ENCODE measurements at places on chromosomes 6 and 20.
A peak's percentile ranks its signal among the peaks of the same experiment; 100 is the strongest.

DNA sequence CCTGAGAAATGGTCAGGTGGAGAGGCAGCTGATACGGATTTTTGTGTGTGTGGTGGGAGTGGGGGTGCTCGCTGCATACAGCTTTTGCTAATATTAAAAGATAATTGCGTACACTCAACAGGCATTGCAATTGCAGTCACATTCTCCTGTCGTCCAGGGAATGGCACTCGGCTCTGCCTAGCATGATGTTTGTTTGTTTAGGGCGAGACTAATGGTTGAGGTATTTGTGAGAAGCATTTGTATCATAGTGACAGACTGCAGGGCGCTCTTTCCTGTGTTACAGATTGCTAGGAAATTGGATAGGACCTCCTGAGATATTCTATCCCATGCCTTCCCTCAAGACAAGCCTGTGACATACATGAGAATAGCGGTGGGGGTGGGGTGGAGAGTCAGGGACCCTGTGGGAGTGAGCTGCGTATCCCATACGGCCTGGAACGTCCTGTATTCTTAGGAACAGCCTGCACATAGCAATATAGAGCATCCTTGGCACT lies 207.4 kb downstream of the SOX4 start:
- peak; percentile 82 for DNase-seq

- DNase-seq: no peak
Observed at GRCh38 chr20:63080811-63081210, 74.0 kb upstream of the BHLHE23 start.

DNA sequence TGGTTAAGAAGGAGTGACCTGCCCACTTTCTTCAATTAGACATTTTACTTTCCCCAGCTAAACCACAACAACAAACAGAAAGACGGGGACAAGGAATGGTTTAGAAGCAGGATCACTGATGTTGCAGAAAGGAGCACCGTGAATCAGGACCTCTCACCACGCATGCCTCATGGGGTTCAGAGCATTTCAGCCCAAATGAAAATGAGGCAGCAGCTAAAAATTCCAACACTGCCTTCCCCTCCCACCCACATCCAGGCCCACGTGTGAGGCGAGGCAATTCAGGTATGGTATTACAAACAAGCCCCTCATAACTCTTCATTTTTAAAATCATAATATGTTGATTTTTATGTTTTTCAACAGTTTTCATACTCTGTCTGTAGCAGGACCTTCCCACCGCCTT lies 194.1 kb upstream of the ARID1B start:
- no peak for DNase-seq

- no peak for DNase-seq
Observed at GRCh38 chr6:89244241-89244985, 27.3 kb upstream of the GABRR1 start.

- DNase-seq: no peak
Observed at GRCh38 chr6:144749263-144749662, 464.1 kb downstream of the UTRN start.

- no peak for DNase-seq
Observed at GRCh38 chr6:35751594-35751993, 14.8 kb downstream of the ARMC12 start.

DNA sequence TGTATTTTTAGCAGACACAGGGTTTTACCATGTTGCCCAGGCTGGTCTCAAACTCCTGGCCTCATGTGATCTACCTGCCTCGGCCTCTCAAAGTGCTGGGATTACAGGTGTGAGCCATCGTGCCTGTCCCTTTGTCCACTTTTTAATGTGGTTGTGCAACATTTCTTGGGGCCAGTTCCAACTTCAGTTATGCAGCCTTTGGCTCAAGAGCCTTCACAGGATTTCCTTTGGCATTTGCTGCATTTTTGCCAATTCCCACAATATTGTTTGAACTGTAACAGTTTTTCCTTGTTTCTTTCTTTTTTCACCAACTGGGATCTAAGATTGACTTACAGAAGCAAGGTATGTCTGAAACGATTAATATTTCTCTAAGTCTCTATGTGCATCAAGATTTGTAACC lies 63.6 kb downstream of the EDN1 start:
- DNase-seq: peak; percentile 80

DNA sequence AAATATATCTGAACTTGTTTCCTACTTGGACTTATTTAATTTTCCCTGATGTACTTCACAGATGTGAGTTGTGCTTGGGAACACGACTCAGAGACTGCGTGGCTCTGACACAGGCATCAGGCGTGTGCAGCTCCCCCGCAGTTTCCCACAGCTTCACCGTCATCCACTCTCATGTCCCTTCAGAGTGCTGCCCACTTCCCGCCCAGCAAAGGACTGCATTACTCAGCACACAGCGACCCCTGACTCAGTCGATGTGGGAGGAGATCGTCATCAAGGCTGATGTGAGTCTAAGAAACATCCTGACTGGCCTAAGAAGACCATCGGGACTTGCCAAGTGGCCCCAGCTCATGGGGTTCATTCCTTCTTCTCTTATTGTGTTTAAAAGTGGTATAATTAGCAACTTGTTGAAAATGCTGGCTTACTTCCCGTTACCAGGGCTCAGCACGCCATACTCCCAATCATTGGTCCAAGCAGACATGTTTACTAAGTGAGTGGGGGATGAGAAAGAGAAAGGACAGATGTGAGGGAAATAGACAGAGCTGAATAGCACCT lies 539.4 kb upstream of the JARID2 start:
- DNase-seq: peak; percentile 94

DNA sequence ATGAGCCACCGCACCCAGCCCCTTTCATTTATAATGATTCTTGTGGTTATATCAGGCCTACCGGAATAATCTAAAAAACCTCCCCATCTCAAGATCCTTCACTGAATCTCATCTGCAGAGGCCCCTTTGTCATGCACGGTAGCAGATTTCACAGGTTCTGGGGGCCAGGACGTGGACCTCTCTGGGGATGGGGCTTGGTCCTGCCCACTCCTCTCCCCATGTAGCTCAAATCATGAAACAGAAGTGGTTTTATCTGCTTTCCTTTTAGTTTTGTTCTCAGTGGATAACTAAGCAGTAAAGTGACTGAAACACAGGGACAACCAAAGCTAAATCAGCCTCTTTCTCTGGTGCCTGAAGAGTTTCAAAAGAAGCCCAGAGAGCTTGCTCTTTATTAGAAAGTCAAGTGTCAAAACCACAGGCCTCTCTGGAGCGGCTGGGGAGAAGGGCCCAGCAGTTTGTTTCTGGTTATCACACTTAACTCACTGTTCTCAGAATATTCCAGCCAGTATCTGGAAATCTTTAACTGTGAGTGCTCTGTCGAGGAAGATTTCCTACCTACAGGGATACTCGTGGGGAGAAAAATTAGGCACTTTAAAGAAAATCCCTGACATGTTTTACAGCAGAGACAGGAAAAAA lies 60.6 kb upstream of the FAM184A start:
- DNase-seq: peak; percentile 22

DNA sequence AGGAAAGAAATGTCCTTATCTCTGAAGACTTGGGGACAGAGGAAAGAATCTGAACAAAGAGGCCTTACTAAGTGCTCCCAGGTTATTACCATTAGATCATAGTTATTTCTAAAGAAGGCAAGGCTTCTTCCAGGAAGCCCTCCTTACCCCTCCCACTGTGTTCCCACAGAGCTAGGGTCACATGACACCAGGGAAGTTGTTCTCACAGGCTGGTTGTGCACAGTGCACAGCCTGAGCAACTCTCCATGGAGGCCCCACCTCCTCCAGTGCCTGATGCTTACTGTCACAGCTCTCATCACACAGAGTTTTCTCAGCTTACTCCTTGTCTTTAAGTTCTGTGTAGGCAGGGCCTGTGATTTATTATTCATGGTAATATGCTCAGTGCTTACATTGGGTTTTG lies 68.9 kb upstream of the SCGN start:
- no peak for DNase-seq

GRCh38 chr6:83385473-83385872 lies 45.4 kb downstream of the ME1 start:
- DNase-seq: no peak

GRCh38 chr6:43954311-43955131 lies 172.7 kb downstream of the MRPL14 start:
- DNase-seq: no peak

DNA sequence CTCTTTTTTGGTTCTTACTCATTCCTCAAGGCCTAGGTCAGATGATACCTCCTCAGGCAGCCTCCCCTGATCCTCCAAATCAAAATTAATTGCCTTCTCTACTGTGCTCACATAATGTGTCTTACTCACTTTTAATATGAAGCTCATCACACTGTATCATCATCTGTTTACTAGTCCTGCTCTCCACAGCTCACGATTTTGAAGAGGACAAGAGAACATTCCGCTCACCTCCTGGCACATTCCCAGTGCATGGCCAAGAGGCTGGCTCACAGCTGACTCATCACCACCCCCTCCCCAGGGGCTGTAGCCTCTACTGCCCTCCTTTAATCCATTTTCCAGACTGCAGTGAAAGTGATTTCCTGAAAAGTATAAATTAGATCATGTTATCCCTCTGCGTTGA lies 133.1 kb downstream of the ALDH8A1 start:
- DNase-seq: peak; percentile 78

GRCh38 chr20:10671919-10672623 lies 1.7 kb downstream of the JAG1 start:
- DNase-seq: peak; percentile 79

DNA sequence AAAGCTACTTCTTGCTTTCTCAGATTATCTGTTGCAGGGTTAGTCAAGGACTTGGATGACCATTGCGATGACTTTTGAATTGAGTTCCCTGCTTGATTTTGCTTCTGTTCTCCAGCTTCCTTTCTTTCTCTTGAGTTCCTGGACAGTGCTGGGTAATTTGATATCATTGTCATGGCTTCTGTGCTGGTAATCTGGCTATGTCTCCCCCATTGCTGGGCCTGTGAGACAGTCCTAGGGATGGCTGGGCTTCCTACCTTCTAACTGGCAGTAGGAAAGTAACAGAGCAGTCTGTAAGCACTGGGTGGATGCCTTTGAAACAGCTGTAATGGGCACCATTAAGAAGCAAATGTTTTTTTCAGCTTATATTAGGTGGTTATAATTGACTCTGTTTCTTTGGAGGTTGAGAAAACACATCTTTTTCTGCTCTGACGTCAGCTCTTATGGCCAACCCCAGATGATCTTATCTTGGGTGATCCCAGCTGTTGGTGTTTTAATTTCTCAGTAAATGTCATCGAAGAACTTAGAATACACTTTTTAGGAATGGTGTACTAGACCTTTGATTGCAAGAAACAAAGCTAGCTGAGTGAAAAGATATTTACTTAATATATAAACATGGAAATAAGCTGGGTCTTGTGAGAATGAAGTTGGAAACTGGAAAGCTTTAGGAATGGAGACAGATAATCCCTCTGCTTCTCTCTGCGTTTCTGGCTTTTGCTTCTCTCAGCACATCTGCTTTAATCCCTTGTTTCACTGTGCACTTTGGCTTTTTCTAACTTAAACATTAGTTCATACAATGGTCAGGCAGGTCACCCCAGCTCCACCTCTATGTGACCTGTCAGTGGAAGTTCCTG lies 195.0 kb upstream of the MAN1A1 start:
- no peak for DNase-seq

All from astrocyte of the hippocampus (primary cell).